Upper lobe of right lung (tissue), 1 donor: ENCODE measurements at places on chromosomes 3 and 15.

DNA sequence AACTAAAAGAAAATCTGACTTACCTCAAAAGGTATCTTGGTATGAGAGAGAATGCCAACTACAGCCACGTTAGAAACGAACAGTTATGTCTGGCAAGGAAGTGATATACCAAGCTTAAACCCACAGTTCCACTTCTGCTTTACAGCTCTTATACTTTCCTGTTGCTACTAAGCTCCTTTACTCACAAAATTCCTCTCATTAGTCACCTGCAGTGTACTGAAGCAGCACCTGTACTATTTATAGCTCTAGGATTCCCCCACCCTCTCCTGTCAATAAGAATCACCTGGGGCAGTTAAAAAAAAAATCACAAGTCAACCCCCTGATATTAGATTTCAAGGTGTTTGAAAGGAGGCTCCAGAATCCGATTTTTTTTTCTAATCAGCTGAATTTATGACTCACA, 2.9 kb upstream of the TMEM266 start:
- DNase-seq = no peak

DNA sequence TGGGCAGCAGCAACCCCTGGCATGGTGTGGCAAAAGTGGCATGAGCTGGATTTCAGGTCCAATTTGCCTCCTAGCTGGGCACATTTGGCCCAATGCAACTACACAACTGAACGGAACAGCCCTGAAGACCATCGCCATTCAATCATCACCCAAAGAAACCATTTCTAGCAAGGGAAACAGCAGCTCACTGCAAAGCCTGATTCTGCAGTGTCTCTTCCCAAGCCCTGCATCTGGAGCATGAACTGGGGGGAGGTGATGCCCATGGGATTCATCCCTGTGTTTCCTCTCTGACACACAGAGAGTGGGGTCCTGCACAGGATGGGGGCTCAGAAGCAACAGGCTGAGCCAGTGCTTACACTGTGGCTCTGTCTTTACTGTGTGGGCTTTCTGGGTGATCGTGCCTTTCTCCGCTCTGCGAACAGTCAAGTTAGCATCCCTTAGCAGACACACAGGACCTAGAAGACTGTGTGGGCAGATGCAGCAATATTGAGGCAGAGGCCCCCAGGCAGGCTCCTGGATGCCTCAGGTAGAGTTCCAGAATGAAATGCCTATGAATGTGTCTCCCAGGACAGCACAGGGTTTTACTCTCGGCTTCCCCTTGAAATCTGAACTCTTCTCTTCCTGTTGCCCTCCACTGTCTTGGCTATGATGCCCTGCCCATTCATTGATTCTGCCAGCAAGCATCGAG, 91.1 kb upstream of the ALDH1A3 start:
- DNase-seq = no peak

DNA sequence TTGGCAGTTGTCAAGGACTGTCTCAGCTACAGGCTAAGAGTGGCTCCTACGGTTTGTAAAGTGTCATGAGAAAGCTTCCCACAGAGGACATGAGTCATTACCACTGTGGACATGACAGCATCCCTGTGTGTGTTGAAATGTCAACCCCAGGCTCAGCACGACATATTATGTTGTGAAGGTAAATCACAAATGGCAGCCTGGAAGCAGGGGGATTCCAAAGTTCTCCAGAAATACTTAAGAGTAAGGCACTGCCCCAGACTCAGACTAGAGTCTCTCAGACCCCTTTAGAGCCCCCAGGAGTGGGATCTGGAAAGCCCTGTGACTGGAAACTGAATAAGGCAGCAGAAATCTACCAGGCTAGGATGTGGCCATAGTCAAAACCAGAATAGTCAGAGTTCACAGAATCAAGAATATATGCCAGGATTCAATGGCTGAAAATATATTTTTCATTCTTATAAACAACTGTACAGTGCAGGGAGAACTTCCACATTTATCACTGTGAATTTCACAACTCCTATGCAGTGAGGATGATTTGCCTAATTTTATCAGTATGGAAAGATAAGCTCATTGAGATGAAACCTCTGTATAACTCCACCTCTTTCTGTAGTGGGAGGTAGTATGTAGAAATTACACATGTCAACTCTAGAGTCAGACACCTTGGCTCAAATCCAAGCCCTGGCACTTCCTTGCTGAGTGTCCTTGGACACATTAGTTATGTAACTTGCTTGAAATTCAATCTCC, 237.1 kb upstream of the CFAP20DC start:
- DNase-seq = no peak

DNA sequence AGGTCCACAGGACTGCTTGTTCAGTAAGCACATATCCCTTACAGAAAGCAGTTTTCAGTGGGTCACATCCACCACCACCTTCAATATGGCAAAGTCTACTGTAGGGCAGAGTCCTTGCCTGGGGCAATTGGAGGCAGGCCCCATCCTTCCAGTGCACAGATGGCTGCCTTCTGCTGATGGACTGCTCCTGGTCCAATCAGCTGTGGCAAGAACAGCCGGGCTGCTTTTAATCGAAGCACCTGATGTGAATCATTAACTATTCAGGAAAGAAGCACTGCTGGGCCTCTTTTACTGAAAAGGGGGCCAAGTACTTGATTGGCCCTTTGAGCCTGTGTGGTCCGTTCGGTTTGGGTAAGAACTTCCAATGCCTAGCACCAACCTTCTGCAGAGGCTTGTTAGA, 24.4 kb downstream of the LARS2 start:
- DNase-seq = no peak

- no peak for DNase-seq
Measured at GRCh38 chr15:85555875-85556617, 175.6 kb downstream of the AKAP13 start.
